ENCODE measurements at places on chromosomes 7 and 10.

- DNase-seq: no peak
Observed at GRCh38 chr10:23496727-23497126, 57.9 kb downstream of the OTUD1 start.

- no peak for DNase-seq
Observed at GRCh38 chr10:35942057-35942456, 300.0 kb upstream of the FZD8 start.

DNA sequence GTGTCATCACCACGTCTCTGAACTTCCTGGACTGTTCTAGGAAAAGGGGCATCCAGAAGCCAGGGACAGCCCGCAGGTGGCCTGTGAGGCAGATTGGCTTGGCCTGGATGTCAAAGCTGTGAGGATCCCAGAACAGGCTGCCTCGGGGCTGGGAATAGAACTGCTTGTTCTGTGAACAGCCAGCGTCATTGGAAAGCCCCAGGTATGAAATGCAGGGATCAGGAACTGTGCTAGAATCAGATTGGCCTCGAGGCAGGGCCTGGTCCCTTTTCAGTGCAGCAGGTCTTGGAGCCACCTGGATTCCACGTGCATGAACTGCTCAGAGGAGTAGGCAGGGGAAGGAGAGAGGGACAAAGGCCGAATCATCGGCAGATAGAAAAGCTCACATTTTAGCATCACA lies 44.6 kb downstream of the FAM20C start:
- DNase-seq: no peak

GRCh38 chr10:90480466-90480865 lies 377.4 kb downstream of the HTR7 start:
- DNase-seq: no peak

DNA sequence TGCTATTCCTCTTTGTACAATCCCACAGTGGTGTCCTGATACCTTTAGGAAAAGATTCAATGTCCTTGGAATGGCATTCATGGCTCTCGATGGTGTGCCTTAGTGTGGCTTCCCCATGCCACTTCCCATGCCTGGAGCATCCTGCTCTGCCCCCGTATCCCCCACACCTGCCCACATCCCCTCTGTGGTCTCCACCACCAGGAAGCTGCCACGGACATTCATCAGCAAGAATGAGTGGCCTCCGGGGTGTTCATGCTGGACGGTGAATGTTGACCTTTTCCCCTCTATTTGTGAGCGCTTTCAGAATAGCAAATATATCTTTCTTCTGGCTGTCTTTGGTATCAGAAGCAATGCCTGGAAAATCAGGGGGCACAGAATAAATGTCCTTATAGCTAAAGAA lies 262.0 kb upstream of the NRP1 start:
- no peak for DNase-seq

DNA sequence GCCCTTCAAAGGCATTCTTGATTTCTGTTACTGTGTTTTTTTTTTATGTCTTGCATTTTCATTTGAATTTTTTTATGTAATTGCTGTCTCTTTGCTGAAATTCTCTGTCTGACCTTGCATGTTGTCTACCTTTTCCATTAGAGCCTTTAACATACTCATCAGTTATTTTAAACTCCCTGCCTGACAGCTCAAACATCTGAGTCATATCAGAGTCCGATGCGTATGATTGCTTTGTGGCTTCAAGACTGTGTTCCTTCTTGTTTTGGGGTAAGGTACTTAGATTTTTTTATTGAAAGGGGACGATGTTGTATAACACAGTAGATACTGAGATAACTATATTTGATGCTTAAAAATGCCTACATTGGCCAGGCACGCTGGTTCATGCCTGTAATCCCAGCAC lies 9.7 kb upstream of the TARP start:
- DNase-seq: no peak

DNA sequence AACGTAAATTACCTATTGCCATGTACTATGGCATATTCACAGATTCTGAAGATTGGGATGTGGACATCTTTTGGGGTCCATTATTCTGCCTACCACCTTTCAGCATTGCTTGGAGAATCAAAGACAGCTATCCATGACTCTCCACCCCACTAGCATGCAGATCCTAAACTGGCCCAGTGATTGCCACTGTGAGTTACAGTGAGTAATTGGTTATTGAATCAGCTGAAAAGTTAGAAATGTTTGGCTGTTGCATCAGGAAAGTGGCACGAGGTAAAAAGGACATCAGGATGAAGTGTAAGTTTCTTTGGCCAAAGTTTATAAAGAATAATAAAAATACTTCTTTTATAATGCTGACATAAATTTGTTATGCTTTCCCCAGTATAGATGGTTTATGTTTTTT lies 148.2 kb upstream of the ETV1 start:
- DNase-seq: no peak

DNA sequence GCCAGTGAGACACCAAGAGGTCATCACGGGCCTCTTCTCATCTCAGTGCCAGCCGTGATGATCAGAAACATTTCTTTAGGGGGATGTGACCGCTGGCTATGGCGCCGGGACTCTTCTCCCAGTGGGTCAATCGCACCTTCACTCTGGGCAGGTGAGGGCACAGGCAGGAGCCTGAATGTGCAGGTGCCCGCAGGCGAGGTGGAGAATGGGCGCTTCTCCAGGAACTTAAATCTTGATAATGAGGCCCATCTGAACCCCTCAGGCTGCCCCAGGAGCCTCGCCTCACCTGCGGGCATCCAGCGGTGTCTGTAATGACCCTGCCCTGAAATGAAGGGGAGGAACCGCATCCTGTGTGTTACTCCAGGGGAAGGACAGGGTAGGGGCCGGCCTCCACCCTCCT lies 204.7 kb downstream of the ADARB2 start:
- no peak for DNase-seq

- DNase-seq: no peak
Observed at GRCh38 chr7:92567460-92567859, 22.7 kb downstream of the FAM133B start.

GRCh38 chr7:28408960-28409715 lies 3.2 kb upstream of the CREB5 start:
- peak; percentile 54 for DNase-seq

- DNase-seq: no peak
Observed at GRCh38 chr7:143379611-143380259, 1.4 kb upstream of the ZYX start.

- no peak for DNase-seq
Observed at GRCh38 chr10:59960751-59961150, 54.4 kb upstream of the CCDC6 start.

- no peak for DNase-seq
Observed at GRCh38 chr10:59285848-59286247, 76.5 kb downstream of the FAM13C start.

GRCh38 chr10:51832652-51833383 lies 133.4 kb upstream of the CSTF2T start:
- DNase-seq: peak; percentile 0

GRCh38 chr7:101453617-101454016 lies 90.9 kb downstream of the COL26A1 start:
- no peak for DNase-seq

- DNase-seq: no peak
Observed at GRCh38 chr7:91929463-91929862, 11.2 kb upstream of the AKAP9 start.

GRCh38 chr10:24751716-24752115 lies 28.0 kb upstream of the ARHGAP21 start:
- DNase-seq: no peak

- DNase-seq: no peak
Observed at GRCh38 chr10:43981232-43981631, 332.6 kb upstream of the ZNF32 start.

GRCh38 chr10:89904755-89905154 lies 203.4 kb downstream of the KIF20B start:
- no peak for DNase-seq

- DNase-seq: no peak
Observed at GRCh38 chr10:78194539-78195402, 161.1 kb downstream of the RPS24 start.

- no peak for DNase-seq
Observed at GRCh38 chr10:72239409-72239808, 23.3 kb upstream of the ASCC1 start.

- DNase-seq: no peak
Observed at GRCh38 chr7:32051128-32051527, 19.1 kb downstream of the PDE1C start.

DNA sequence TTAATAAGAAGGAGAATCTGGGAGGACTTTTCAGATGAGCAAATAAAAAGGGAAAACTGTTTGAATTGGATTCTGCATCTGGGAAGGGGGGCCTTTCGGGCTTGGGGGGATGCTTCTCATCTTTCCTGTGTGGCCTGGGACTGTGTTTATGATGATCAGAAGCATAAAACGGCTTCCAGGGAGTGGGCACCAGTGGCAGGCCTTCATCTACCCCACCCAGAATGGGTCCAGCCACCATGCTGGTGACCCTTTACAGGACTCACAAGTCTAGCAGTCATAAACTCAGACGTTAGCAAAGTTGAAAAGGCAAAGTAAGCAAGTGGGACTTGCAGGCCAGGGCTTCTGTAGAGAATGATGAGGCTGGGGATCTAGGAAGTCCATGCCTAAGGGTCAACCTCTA lies 198.3 kb upstream of the ZMIZ1 start:
- no peak for DNase-seq

DNA sequence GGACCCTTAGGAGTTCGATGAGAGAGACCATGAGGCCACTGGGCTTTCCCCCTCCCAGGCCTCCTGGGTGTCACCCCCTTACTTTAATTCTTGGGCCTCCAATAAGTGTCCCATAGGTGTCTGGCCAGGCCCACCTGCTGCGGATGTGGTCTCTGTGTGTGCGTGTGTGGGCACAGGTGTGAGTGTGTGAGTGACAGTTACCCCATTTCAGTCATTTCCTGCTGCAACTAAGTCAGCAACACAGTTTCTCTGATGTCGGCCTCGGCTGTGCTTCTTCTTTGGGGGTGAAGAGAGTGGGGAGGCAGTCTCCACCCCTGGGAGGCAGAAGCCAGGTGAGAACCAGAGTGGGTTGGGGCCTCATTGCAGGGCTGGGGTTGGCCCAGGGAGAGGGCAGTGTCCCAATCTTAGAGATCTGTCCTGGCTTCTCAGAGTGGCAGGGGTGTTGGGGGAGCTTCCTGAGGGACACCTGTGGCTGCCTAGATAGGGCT lies 1.5 kb downstream of the PVRIG start:
- DNase-seq: no peak

DNA sequence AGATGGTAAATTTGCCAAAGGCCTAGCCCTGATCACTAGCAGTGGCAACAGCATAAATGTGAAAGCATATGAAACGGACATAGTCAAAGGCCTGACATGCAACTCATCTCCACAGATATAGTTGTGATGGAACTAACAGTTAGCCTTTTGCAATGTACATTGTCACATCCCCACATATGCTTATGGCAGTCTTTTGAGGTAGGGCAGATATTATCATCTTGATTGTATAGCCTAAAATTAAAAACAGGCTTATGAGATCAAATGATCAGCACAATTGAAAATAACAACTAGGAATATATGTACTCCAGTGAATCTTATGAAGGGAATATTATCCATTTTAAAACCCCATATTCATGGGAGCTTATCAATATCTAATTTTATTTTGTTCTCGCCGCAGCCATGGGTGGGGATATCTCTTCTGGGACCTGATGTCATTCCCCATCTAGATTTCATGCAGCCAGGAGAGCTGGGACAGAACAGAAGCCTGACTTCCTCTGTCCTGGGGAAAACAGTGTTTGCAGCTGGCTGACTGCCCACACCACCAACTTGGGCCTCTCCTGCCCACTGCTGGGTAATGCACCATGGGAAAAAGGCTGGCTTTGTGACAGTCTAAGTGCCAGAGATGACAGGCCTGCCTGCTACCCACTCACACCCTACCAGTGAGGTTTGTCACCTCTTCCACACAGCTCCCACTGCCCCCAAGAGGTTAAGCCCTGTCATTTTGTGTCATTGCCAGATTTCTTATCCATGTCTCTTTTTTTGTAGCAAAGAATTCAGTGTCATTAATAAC lies 180.2 kb upstream of the FZD1 start:
- DNase-seq: no peak

- DNase-seq: no peak
Observed at GRCh38 chr7:85622059-85622458, 435.2 kb upstream of the SEMA3D start.

- no peak for DNase-seq
Observed at GRCh38 chr10:101110856-101111523, 20.1 kb upstream of the TLX1 start.

DNA sequence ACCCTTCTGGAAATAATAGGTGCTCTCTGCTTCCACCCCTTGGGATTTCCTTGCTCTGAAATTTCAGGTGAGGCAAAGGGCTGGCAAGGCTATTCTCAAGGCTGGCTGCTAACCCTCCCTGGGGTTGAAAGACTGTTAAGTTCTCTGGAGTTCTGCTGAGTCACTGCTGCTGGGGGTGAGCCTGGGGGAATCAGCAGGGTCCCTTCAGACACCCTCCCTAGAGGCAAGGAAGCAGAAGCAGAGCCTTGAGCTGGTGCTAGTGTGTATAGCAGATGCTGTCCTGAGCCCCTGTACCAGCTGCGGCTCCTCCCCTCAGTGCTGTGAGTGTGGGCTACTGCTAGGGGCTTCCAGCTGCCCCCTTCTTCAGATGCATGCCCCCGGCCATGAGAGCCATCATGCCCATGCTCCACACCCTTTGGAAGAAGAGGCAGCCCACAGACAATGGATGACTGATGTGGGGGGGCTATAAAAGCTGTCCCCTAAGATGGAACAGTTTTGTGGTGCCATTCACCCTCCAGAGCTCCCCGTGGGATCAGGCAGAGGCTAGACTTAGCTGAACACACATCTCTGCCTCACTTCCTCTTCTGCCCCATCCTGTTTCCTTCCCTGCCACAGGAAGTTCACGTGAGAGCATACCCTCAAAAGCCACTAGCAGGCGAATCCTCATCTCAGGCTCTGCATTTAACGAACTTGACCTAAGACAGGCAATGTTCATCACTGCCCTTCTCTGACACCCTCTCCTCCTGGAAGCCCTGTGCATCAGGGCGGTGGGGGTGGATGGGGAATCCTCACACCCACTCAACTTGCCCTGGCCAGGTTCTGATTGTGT lies 91.8 kb downstream of the SH3PXD2A start:
- DNase-seq: no peak

DNA sequence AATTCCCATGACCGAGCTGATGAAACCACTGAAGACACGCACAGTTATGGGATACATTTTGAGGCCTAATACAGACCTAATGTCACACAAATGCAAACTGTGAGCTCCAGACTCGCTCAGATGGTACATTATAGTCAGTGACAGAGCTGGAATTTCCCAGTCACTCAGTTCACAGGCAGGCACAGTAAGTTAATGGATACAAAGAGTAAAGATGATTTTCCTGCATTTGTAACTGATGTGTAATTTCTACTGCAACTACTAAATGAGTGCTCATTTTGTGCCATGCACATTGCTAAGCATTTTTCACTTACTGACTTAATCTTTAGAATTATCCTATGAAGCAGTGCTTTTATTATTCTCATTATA lies 56.5 kb downstream of the ENO4 start:
- DNase-seq: no peak

GRCh38 chr10:49577182-49577925 lies 32.8 kb upstream of the SLC18A3 start:
- DNase-seq: no peak

DNA sequence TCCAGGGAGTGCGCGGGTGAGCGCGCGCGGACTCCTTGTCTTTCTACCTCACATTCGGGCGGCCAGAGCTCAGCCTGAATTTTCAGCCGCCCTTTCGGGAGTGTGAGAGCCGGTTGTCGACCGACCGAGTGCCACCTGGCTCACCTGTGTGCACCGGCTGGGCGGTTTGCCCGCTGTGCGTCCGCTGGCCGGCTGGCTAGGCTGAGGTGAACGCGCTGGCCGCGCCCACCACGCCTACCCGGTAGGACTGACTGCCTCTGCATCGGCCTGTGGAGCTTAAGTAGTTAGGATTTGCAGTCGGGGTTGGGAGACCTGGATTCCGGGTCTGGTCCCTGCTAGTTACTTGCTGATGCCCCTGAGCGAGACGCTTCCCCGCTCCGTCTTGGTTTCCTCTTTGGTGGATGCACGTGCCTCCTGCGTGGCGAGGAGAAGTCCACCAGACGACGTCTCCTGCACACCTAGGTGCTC lies 553 bp downstream of the TSPAN15 start:
- DNase-seq: no peak
